ENCODE measurements at places on chromosomes 5 and 9.

DNA sequence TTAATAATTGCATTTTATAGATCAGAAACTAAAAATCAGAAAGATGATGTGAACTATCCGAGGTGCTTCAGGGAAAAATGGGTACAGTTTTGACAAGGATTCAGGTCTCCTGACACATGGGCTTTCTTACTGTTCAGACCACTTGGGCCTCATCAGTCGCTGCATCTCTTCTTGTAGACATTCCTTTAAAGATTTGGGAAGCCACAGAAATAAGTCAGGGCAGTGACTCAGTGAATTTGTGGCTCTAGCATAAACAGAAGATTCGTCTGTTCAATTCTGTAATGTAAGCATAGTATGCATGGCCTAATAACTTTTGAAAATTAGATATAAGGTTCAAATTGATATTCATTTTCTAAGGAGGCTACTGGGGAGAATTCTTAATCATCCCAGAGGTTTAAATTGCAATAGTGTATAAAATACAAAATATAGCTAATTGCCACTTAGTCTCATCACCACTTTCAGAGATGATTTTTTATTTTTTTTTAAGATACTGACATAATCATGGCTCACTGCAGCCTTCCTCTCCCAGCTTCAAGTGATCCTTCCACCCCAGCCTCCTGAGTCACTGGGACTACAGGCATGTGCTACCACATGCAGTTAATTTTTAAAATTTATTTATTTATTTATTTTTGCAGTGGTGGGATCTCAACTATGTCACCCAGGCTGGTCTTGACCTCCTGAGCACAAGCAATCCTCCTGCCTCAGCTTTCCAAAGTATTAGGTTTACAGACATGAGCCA is 48.9 kb downstream of the RASEF start:
- no peak for DNase-seq

GRCh38 chr5:145180371-145180770 is 654.8 kb downstream of the PRELID2 start:
- no peak for DNase-seq

- DNase-seq, result no peak
Observed at GRCh38 chr9:96874947-96875460, 20.7 kb upstream of the ZNF782 start.

- no peak for DNase-seq
Observed at GRCh38 chr9:106954558-106954957, 91.6 kb downstream of the ZNF462 start.

GRCh38 chr5:30343707-30344106 is 849.8 kb upstream of the CDH6 start:
- no peak for DNase-seq

DNA sequence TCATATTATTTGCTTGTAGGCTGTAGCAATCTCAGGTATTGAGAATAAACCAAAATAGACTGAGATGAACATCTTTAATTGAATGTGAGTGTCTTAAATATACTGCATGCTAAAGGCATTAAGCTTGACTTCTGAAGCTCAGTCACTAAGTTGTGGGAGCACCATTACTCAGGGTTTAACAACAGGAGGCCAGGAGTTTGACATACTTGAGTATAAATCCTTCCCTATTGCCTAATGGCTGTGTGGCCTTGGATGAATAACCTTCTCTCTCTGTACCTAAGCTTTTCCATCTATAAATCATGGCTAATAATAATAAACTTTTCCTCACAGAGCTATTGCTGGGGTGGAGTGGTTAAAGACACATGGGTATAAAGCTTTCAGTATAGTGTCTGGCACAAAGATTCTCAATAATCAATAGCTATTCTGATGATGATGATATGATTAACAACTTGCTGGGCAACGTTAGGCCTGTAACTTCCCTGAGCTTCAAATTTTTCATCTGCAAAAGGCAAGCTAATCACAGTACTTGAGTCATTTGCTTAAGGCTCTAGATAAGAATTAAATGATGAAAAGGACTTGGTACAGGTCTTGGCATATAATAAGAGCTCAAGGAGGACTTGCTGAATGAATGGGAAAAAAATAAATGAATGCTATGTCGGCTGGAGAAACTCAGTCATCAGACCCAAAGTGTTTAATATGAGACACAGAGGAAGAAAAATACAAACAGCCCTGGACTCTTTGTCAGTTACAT is 174.0 kb upstream of the IL12B start:
- no peak for DNase-seq

All from right cardiac atrium (tissue), 5 donors.